Activated gamma-delta T cell (primary cell): ENCODE measurements at places on chromosomes 7 and 10.

DNA sequence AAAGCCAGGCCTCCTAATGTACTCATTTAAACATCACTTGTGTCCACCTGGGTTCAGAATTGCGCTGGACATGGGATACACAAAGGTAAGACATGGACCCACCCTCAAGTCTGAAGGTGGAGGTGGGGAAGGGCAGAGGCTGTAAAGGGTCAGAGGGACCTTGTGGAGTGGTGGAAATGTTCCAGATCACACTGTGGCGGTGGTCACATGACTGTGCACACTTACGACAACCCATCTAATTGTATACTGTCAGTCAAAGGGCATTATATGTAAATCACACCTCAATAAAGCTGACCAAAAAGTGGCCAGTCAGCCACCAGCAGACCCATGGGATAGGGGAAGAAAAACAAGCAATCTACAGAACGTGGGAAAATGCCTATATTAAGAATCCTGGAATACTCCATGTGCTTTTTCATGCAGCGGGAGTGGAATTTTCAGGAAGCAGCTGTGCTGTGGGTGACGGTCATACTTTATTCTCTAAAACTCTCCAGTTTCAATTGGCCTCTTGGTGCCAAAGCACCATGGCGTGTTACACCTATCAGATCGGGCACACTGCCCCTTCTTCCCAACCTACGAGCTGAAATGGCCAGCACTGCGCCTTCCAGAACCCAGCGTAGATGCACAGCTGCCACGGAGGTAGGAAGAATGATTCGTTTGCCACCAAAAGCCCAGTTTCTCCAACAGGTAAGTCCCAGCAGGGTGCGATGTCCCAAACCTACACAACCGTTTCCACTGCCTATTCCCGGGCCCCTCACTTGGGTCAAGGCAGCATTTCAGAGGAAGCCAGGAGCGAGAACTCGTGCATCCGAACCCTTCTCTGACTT lies 69.8 kb downstream of the PRKAG2 start:
- DNase-seq: no peak

- DNase-seq: no peak
These were observed 23.9 kb downstream of the KIN start for GRCh38 chr10:7763929-7764328.

DNA sequence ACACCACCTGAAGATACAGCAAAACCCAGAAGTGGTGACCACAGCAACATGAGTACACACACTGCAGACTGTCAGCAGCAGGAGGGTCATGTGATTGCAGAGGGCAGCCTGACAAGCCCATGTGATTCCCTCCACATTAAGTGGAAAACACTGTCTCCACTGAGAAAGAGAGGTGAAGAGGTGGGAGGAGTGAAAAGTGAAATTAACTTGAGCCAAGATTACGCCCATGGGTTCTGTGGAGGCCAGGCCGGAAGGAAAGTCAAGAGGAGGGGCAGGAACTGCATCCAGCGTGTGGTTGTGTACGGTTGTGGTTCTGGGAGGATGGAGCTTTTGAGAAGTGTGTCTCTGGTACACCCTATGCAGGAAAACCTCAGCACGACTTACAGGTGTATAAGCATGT lies 138.5 kb downstream of the PLXNA4 start:
- no peak for DNase-seq

GRCh38 chr10:113516061-113516460 lies 36.8 kb upstream of the HABP2 start:
- no peak for DNase-seq

DNA sequence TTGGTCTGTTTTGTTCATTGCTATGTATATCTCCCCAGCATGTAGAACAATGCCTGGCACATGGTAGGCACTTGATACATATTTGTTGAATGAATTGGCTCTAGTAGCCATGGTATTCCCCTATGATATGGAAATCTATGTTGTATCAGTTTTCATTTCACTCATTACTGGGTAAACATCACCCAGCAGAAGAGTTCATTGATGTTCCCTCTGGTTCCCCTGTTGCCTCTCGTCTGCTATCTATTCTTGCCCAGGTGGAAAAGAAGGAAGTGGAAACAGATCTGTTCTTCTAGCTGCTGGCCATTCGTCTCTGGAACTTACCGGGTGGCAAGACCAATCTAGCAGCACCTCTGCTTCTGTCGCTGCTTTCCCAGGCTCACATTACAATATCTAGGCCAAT lies 71.5 kb downstream of the LRRC4 start:
- DNase-seq: no peak

DNA sequence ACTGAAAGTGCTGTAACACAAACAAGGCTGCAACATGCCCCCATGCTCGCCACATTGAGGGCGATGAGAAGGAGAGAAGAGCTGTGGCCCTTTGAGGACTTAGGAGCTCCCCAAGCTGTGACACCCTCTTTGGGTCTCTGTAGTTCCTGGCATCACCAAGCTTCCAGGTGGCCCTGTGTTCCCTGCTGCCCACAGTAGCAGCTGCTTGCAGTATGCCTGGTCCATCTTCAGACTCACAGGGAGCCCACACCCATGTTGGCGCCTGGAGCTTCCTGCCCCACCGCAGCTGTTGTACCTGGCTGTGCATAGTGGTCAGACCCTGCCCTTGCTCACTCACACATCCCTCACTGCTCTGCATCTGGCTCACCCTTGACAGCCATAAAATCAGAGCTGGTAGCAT lies 401.2 kb upstream of the NRG3 start:
- no peak for DNase-seq

GRCh38 chr10:61503051-61503450 lies 49.9 kb upstream of the TMEM26 start:
- no peak for DNase-seq

DNA sequence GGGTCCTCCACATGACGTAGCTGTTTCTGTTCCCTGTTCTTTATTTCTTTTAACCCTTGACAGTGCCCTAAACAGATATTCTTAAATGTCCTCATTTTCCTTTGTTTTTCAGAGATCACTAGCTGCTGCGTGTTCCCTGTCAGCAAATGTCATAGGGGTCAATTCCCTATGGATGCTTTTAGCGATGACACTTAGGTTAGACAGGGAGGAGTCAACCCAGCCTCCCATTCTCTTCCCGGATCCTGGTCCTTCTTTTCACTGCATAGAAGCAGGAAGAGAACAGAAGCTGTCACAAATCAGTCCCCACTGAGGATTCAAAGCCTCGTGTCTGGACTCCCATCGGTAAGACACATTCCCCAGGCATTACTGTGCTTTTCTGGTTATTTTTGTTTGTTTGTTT lies 392.1 kb upstream of the PRKCQ start:
- no peak for DNase-seq

DNA sequence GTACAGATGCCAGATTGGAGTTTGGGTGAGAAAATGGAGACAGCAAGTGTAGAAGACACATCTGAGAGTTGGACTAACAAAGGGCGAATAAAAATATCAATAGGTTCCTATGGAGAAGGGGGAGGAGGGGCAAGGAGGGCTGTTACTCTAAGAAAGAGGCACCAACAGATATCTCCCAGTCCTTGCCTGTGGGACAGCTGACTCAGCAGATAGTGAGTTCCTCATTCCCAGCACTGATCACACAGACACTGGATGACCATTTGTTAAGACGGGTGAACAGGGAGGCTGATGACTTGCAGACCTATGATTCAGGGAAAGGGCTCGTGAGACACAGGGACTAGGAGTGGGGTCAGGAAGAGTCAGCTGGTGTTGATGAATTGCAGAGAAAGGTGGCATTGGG lies 5.7 kb upstream of the PRR15 start:
- no peak for DNase-seq
